Thyroid gland (tissue), 4 donors: ENCODE measurements at places on chromosomes 5 and 9. TPM values are rescaled to one million over a fixed set of nuclear protein-coding genes. Genes with fewer than 3 reads are reported as not detected.

Gene SPATA31C1
- not detected for total RNA-seq

Gene NR6A1
- 15.3 TPM for total RNA-seq

Gene ARHGEF28
- total RNA-seq = 53.2 TPM

Gene TMEM215
- not detected for total RNA-seq

Gene CARD19
- 54.9 TPM for total RNA-seq

Gene SLCO4C1
- 0.45 TPM for total RNA-seq

Gene HAPLN1
- not detected for total RNA-seq

Gene PCDHA10
- total RNA-seq = 11.8 TPM

Gene PLPPR1
- total RNA-seq = 0.22 TPM

Gene IL4
- total RNA-seq = not detected

Gene ANXA1
- 254 TPM for total RNA-seq

Gene INSL4
- total RNA-seq = not detected

Gene SELENOP
- total RNA-seq = 449 TPM

Gene TOR4A
- 14.7 TPM for total RNA-seq

Gene APBA1
- total RNA-seq = 4.7 TPM

GRCh38 chr5:61342071-61342501, 10.0 kb downstream of the ZSWIM6 start:
- DNase-seq = no peak
- no peak overlapping the region for H3K4me3 ChIP-seq
- H3K4me1 ChIP-seq = peaks cover 28% of the 10 kb centered on the region
- no peaks in the 10 kb centered on the region for H3K36me3 ChIP-seq
- H3K27ac ChIP-seq = no peak overlapping the region

DNA sequence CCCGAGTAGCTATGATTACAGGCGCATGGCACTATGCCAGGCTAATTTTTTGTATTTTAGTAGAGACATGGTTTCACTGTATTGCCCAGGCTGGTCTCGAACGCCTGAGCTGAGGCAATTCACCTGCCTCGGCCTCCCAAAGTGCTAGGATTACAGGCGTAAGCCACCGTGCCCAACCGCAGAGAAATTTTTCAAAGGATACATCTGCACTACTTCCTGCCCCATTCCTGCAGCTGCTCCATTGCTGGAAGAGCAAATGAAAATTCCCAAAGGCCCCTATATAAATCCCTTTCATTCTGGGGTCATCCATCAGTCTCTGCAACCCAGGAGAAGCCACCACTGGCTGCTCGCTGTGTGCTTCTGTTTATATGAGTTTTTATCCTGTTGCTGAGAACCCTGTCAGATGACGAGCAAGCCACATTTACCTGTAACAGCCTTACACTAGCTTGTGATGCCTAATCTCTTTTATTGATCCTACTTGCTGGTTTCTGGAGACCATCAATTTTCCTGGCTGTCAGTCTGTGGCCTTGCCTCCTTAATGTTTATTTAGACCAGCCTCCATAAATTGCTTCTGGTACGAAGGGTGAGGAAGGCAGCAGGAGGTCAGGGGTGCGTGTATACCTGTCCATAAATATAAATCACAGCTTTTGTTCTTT, 925.3 kb downstream of the TLE4 start:
- no peaks in the 10 kb centered on the region for H3K4me1 ChIP-seq
- no peaks in the 10 kb centered on the region for H3K27me3 ChIP-seq
- H3K27ac ChIP-seq = no peak overlapping the region
- no peaks in the 10 kb centered on the region for H3K36me3 ChIP-seq

GRCh38 chr9:107932601-107933000, 443.0 kb upstream of the KLF4 start:
- H3K4me1 ChIP-seq = no peaks in the 10 kb centered on the region
- H3K36me3 ChIP-seq = no peaks in the 10 kb centered on the region
- no peak overlapping the region for H3K27ac ChIP-seq
- no peaks in the 10 kb centered on the region for H3K27me3 ChIP-seq
- H3K4me3 ChIP-seq = no peak overlapping the region

GRCh38 chr5:127987354-127988145, 96.0 kb upstream of the SLC12A2 start:
- H3K27ac ChIP-seq = no peak overlapping the region
- no peak for DNase-seq
- H3K4me3 ChIP-seq = no peak overlapping the region
- no peaks in the 10 kb centered on the region for H3K4me1 ChIP-seq
- H3K36me3 ChIP-seq = no peaks in the 10 kb centered on the region
- no peaks in the 10 kb centered on the region for H3K27me3 ChIP-seq

- H3K27me3 ChIP-seq = no peaks in the 10 kb centered on the region
- no peak overlapping the region for H3K4me3 ChIP-seq
These were observed 29.8 kb downstream of the SPIN1 start for GRCh38 chr9:88418025-88418424.

GRCh38 chr9:19102181-19102630, 498 bp downstream of the HAUS6 start:
- H3K4me1 ChIP-seq = peaks cover 8% of the 10 kb centered on the region
- peak overlapping the region; percentile 74 for H3K4me3 ChIP-seq
- DNase-seq = no peak
- H3K27me3 ChIP-seq = no peaks in the 10 kb centered on the region
- peak overlapping the region; percentile 74 for H3K27ac ChIP-seq
- no peaks in the 10 kb centered on the region for H3K36me3 ChIP-seq

DNA sequence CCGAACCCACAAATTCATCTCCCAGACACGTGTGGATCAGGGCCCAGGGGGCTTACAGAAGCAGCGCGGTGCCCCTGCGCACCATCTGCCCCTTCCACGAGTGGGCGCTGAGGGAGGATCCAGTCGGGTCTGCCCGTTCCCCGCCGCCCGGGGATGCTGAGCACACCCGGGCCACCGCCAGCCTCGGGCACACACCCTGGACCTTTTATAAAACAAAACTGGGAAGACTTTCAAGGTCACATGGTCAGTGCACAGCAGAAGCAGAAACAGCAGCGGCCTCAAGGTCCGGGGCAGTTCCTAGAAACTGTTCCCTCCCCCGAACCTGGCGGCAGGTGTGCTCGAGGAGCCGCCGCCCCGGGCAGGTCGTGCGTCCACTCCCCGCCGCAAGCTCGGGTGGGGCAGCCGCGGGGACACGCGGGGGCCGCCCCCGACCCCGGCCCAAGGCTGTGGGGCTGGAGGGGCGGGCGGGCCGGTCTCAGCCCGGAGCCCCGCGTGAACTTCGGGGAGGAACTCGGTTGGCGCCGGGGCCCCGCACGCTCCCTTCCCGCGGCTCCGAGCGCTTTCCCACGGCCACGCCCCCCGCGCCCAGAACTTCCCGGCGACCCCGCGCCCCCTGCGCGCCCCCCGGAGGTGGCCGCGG, 633 bp upstream of the PPP1R26 start:
- peak overlapping the region; percentile 65 for H3K27ac ChIP-seq
- H3K36me3 ChIP-seq = peaks cover under 1% of the 10 kb centered on the region

GRCh38 chr9:112268413-112268812, 65.0 kb downstream of the PTBP3 start:
- no peak overlapping the region for H3K27ac ChIP-seq
- DNase-seq = peak; percentile 65
- H3K36me3 ChIP-seq = no peaks in the 10 kb centered on the region
- no peaks in the 10 kb centered on the region for H3K4me1 ChIP-seq
- H3K27me3 ChIP-seq = no peaks in the 10 kb centered on the region
- no peak overlapping the region for H3K4me3 ChIP-seq

DNA sequence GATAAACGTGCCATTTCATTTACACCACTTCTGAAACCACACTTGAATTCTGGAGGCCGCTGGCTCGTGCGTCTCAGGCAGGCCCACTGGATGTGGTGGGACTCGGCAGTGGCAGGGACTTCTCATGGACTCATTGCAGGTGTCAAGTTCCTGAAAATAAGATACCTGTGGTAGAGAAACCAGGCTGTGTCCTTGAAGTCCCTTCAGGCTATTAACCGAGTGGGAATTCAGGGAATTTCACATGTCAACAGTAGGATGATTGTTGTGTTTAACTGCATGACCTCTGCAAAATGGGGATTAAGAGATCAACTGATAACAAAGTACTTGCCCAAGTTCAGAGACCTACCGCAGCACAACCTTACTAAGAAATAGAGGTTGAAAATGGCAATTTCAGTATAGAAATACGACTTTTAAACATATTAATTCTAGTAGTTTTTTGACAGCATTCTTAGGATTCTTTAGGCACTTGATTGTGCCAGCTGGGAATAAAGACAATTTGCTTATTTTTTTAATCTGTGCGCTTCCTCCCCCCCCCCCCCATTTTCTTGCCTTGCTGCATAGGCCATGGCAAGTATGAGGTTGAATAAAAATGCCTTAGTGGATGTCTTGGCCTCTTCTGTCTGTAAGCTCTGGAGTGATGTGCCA, 26.8 kb downstream of the TRIP13 start:
- no peaks in the 10 kb centered on the region for H3K4me1 ChIP-seq
- DNase-seq = no peak
- no peaks in the 10 kb centered on the region for H3K27me3 ChIP-seq
- H3K36me3 ChIP-seq = no peaks in the 10 kb centered on the region
- H3K27ac ChIP-seq = no peak overlapping the region

DNA sequence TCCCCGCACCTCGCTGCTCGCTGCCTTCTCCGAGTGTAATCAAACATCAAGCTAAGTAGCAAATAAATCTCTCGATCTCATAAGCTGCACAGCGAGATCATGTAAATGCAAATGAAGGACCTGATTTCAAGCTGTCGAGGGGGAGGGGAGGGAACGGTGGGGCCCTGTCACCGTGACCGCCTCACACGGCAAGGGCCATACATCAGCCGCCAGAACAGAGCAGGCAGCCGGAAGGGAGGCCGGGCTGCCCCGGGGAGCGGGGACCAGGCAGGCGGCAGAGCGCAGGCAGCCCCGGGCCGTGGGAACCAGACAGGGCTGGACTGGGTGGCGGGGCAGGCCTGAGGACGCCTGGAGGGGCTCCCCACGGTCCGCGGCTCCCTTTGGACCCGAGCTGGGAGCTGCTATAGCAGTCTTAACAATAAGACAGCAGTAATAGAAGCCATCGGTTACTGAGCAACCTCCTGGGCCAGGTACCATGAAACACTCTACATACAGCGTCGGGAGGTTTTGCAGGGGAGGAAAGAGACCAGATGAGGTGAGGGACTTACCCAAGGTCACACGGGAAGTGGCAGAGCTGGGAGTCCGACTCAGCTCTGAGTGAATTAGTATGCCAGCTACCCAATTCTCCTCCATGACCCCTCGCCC, 76.8 kb downstream of the CFAP77 start:
- H3K27ac ChIP-seq = no peak overlapping the region
- no peaks in the 10 kb centered on the region for H3K36me3 ChIP-seq
- no peak for DNase-seq
- no peak overlapping the region for H3K4me3 ChIP-seq

DNA sequence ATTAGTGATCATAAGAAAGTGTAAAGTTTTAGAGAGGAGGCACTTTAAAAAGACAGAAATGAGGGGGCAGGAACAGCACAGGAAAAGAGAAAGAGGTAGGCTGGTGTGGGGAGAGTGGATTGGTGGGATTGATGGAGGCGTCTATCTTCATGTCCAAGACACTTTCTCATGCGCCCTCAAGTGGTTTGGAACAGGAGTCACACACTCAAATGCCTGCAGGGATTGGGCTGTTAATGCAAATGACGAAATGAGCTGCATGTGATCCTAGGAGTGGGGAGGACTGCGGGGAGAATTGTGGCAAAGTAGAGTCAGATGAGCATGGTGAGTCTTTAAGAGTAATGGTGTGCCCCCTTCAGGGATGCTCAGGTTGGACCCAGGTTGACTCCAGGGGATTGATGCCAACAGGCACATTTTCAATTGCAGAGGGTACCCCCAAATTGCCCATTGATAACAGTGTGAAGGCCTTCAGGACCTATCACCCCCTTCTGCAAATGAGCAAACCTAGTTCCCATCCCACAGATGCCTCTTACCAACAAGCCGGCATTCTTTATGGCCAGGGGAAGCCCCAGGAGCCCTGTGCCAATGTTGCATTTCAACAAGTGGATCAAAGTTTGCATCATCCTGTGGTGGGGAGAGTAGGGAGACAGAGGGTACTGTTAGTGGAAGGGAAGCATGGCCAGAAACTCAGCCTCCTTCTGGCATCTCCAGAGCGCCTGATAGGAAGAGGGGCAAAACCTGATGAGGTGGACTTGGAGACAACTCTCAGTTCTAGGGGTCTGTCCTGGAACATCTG, 5.3 kb downstream of the SLC36A3 start:
- no peak overlapping the region for H3K4me3 ChIP-seq
- no peaks in the 10 kb centered on the region for H3K27me3 ChIP-seq
- H3K4me1 ChIP-seq = no peaks in the 10 kb centered on the region
- H3K27ac ChIP-seq = no peak overlapping the region

- no peak overlapping the region for H3K27ac ChIP-seq
- no peaks in the 10 kb centered on the region for H3K27me3 ChIP-seq
- DNase-seq = no peak
- H3K4me1 ChIP-seq = no peaks in the 10 kb centered on the region
- no peak overlapping the region for H3K4me3 ChIP-seq
These were observed 199.3 kb downstream of the DMRTA1 start for GRCh38 chr9:22645893-22646292.

GRCh38 chr5:56986626-56986947, 34.7 kb upstream of the MIER3 start:
- no peaks in the 10 kb centered on the region for H3K4me1 ChIP-seq
- H3K27me3 ChIP-seq = no peaks in the 10 kb centered on the region
- no peak overlapping the region for H3K27ac ChIP-seq
- DNase-seq = no peak

GRCh38 chr5:172144291-172144815, 43.7 kb downstream of the STK10 start:
- H3K27ac ChIP-seq = no peak overlapping the region
- no peak overlapping the region for H3K4me3 ChIP-seq

DNA sequence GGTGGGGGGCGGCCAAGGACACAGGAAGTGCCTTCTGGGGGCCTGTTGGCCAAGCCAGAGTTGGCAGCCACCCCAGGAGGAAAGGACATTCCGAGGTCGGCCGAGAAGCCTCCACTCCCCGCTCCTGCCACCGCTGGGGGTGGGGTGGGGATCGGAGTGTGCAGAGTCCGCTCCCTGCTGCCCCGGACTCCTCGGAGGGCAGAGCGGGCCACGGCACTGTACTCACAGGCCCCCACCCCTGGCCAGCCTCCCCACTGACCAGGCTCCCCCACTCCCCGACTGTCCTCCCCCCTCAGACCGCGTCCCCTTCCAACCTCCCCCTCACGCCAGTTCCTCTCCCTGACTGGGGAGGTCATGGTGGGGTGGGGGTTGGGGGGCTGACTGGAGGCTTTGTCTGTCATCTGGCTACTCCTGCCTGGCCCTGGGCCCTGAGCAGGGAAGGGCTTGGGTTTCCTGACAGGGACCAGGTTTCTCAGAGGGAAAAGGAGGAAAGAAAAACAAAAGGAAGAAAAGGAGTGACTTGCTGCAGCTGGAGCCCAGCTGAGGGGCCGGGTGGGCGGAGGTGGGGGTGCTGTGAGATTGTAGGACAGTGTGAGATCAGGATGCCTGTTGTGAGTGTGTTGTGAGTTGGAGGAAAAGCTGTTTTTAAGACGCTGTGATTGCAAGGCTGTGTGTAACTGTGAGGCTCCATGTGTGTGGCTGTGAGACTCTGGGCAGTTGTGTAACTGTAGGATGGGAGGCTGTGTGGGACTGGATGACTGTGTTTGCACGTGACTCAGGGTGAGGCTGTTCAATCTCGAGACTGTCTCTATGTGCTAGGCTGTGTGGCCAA, 29.7 kb downstream of the CNTFR start:
- H3K36me3 ChIP-seq = no peaks in the 10 kb centered on the region
- no peaks in the 10 kb centered on the region for H3K4me1 ChIP-seq
- no peak for DNase-seq
- H3K27ac ChIP-seq = no peak overlapping the region
- H3K4me3 ChIP-seq = no peak overlapping the region
